ENCODE measurements at places on chromosomes 3 and 15.

DNA sequence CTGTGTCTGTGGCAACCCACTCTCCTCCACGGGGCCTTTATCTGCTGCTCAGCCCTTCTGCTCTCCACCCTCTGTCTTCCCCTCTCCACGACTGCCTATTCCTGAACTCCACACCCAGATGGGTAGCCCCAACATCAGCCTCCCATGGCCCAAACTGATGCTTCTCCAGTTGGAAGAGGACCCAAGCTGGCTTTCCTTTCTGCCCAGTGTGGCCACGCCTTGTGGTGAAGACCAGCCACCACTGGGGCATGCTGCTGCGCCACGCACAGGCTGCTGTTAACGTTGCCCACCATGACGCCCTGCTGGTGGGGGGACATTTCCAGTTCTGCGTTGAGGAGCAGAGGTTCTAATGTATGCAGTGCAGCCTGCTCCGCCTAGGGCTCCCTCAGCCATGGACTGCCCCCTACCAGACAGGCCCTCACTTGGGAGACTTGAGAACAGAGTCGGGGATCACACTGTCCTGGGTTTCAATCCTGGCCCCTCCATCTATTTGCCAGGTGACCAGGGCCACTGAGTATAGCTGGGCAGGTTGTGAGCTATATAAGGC lies 26.9 kb downstream of the CFAP100 start:
- DNase-seq, result no peak

GRCh38 chr3:8301977-8302735 lies 199.5 kb upstream of the LMCD1 start:
- no peak for DNase-seq

DNA sequence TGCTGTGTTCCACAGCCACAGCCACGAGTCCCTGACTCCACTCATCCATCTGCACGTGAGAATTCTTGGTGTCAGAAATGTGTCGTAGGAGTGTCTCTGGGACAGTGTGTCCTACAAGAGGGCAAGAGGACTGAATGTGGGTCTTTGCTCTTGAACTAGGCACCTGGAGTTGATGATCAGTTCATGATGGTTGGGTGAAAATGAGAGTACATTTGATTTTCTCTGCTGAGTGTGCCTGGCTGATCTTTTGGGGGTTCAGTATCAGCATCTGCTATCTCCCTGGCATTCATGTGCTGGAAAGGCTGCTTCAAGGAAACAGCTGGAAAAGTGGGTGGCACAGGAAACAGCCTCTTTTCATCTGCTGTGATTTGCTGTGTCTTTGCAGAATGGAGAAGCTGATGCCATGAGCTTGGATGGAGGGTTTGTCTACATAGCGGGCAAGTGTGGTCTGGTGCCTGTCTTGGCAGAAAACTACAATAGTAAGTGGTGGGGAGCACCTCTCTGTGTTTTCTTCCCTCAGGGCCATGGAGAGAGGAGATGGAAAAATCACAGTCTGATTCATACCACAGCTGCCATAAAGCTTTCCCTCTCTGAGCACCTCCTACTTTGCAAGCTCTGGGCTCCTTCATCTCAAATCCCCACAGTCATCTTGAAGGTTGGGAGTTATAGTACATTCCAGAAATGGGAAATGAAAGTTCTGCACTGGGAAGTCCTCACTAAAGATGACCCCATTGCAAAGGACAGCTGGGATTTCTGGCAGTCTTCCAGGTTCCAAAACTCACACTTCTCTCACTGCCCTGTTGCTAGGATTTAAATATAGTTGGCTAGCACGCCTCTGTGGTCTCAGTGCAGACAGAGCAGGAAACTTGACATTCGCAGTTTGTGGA lies 17.8 kb downstream of the TF start:
- no peak for DNase-seq

DNA sequence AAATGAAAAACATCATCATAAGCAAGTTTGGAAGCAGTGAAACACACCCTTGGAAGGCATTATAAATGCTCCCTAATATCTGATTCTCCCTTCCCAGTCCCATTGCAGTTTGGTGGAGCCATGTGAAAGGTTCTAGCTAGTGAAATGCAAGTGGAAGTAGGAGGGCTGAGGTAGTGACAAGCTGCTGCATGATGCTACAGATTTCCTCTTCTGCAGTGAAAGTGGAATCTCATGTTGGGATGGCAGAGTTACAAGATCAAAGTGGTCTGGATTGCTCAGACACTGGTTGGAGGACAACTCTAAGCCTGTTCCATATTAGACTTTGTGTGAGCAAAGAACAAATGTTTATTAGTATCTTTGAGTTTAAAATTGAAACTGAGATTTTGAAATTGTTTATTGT lies 3.3 kb upstream of the PDCD6IP start:
- DNase-seq, result no peak

DNA sequence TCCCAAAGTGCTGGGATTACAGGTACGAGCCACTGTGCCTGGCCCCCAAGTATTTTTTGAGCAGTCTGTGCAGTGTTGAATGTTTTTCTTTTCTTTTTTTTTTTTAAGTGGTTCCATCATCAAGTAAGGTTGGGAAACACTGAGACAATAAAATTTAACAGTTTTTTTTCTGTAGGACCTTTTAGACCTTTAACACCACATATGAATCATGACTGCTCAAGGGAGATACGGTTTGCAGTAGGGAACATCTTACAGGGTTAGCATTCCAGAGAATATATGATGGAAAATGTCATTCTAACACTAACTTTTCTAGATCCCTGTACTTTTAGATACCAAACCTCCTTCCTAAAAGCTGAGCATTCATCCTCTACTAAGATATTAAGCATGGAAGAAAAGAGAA lies 41.7 kb downstream of the SNX4 start:
- DNase-seq, result no peak

GRCh38 chr15:71748293-71748718 lies 62.0 kb upstream of the NR2E3 start:
- no peak for DNase-seq

DNA sequence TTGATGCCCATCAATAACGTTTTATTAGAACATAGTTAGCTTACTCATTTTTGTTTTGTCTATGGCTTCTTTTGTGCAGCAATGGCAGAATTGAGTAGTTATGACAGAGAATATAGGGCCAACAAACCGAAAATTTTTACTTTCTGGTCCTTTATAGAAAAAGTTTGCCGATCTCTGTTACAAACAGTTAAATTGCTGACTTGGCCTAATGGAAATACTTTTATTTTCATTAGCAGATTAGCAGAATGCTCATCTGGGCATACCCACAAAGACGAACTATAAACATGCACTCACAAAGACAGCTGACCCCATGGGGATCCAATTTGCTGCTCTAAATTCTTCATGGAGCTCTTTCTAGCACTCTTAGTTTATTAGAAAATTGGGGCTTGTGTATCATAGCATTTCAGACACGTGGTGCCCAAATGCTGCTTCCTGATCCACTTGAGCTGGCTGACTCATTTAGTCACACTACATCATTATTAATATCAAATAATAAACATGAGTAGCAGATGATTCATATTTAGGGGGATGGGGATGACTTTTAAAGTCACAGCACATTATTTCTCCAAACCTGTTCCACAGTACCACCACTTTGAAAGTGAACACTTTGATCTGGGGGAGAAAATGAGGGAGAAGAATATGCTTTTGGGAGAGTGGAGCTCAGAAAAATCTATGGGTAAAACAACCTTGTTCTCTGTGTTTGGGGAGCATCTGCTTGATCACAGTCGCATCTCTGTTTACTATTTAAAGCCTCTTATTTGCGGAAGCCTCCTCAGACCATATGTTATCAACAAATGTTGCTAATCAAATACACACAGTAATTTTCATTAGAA lies 228.1 kb upstream of the FEZF2 start:
- DNase-seq, result no peak

GRCh38 chr3:28912120-28912885 lies 368.6 kb upstream of the RBMS3 start:
- DNase-seq, result no peak

DNA sequence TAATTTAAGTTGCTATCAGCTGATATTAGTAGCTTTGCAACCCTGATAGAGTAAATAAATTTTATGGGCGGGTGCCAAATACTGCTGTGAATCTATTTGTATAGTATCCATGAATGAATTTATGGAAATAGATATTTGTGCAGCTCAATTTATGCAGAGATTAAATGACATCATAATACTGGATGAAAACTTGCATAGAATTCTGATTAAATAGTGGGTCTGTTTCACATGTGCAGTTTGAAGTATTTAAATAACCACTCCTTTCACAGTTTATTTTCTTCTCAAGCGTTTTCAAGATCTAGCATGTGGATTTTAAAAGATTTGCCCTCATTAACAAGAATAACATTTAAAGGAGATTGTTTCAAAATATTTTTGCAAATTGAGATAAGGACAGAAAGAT lies 70.0 kb downstream of the ECT2 start:
- no peak for DNase-seq

GRCh38 chr3:15011174-15011573 lies 53.9 kb downstream of the MRPS25 start:
- DNase-seq, result no peak

DNA sequence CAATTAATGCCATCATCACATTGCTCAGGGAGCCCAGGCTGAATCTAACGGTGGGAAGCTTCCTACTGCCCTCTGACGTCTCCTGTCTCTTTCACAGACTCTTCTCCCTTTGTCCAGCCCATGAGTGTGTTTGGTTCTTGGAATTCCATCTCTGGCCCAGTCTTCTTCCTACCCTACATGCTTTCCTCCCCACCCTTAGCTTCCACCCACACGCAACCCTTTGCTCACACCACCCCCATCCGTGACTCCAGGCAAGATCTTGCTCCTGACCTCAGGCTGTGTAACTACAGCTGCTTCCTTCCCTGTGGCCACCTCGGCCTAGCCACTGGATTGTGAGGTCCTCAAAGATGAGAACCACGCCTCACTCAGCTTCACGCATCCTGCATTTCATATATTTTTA lies 72.3 kb upstream of the THBS1 start:
- DNase-seq, result no peak

DNA sequence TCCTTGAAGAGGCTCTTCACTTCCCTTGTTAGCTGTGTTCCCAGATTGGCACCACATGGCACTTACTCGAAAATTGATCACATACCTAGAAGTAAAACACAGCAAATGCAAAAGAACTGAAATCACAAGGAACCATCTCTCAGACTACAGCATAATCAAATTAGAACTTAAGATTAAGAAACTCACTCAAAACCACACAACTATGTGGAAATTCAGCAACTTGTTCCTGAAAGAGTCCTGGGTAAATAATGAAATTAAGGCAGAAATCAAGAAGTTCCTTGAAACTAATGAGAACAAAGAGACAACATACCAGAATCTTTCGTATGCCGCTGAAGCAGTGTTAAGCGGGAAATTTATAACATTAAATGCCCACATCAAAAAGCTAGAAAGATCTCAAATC lies 566.3 kb upstream of the TGFBR2 start:
- DNase-seq, result no peak

GRCh38 chr3:15810702-15811101 lies 12.9 kb upstream of the ANKRD28 start:
- DNase-seq, result no peak

- DNase-seq, result no peak
Observed at GRCh38 chr3:36905545-36905944, 39.3 kb downstream of the TRANK1 start.

DNA sequence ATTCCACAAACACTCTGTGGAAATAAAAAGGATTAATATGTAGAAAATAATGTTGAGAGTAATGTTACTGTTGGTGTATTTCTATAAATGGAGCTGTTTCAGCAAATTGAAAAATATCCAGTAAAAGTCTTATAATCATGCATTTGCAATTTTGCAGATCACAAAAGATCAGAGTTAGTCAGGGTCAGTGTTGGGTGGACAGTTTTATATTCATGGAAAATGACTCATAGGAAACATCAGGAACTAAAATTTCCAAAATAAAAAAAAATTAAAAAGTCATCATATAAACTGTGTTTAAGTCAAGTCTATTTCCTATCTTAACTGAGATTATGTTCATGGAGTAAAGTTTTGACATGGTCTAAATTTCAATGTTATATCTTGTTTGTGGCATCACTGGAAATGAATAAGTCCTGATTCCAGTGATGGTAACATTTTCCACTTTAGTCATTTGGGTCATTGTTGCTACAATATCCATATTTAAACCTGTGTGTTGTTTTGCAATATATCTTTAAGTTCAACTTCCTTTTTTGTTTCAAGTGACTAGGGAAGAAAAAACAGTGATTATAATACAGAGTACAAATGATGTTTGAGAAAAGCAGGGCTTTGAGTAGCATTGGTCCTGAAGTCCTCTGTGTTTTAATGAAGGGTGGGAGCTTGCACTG lies 37.8 kb downstream of the MITF start:
- no peak for DNase-seq

DNA sequence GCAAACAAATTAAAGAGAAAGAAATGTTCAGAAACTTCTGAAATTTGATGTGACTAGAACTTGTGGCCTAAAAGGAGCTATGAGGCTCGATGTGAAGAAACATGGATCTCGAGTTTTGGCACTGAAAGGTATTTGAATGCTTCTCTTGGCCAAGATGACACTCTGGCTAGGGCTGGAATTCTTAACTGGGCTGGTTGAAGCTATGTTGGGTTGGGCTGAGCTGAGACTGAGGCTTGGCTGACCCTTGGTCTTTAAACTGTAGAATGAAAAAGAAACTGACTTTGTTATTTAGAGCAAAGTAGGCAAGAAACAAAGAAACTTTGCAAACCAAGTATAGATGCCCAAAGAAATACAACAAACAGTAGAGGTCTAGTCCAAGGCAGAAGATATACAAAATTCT lies 28.1 kb upstream of the CLDN16 start:
- no peak for DNase-seq

GRCh38 chr3:45507820-45508317 lies 86.7 kb upstream of the LIMD1 start:
- DNase-seq, result no peak

DNA sequence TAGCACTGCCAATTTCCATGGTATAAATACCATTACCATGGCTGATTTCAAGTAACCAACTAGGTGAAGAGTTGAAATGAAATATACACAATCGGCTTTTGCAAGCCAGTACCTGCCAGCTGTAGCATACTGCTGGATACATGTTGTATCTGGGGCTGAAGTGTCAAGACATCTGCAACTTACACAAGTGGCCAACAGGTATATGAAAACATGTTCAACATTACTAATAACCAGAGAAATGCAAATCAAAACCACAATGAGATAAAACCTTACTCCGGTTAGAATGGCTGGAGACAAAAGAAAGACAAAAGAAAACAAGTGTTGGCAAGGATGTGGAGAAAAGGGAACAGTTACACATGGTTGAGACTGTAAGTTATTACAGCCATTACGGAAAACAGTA lies 11.6 kb downstream of the ATOSA start:
- DNase-seq, result no peak

- no peak for DNase-seq
Observed at GRCh38 chr3:127049393-127049792, 66.5 kb downstream of the PLXNA1 start.

- no peak for DNase-seq
Observed at GRCh38 chr3:133293397-133294110, 106.3 kb upstream of the BFSP2 start.

DNA sequence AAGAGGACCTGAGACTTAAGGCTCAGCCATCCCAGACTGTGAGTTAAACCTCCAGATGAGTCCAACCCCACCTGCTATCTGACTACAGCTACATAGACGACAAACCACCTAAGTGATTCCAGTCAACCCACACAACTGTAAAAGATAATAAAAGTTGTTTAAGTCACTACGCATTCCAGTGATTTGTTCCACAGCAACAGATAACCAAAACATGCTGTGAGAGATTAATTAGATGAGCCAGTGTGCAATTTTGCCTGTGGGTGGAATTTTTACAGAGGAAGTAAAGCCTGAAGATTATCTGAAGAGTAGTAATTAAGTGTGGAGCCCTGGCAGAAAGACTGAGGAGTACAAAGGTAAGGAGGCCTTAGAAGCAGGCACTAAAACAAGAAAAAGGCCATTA lies 5.4 kb downstream of the BTBD1 start:
- no peak for DNase-seq

Measured in activated T-helper 1 cell treated with anti-CD3 and anti-CD28 coated beads, Interleukin-2, amount 50 U/mL, for 16 hours (primary cell).